ENCODE measurements at places on chromosomes 7 and 10. TPM values are rescaled to one million over a fixed set of nuclear protein-coding genes. Genes with fewer than 3 reads are reported as not detected.

PAPOLB gene
- not detected for total RNA-seq

- no peak overlapping the region for H3K27ac ChIP-seq
- H3K4me3 ChIP-seq, result no peak overlapping the region
- no peaks in the 10 kb centered on the region for H3K36me3 ChIP-seq
- no peaks in the 10 kb centered on the region for H3K27me3 ChIP-seq
- DNase-seq, result no peak
These were observed 188.3 kb downstream of the DGKB start for GRCh38 chr7:14714161-14714728.

DNA sequence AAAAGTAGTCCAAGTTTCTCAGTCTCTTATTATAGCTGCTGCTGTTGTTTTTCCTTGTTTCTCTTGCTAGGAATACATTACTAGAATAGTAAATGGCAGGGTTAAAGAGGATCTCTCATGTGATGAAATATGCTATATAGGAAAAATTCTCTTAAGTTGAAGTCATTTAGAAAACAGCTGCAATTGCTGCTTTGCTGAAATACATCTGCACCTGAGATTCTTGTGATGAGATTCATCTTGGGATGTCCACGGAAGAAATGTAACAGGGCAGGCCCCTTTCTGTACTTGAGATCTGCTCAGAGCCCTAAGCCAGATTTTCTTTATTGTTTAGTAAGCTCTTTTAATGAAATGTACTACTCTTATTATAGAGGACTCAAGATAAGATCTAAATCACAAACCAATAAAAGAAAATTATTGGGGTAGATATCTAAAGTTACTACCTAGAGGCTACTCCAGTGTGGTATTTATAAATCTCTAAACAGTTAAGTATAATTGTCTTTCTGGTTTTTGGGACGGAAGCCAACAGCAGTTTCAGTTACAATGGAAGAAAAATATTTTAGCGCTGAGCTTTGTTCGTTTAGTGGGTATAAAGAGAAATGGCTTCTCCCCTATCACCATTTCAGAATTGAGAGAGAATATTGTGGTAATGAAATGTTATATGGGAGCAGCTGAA, 701.5 kb downstream of the KCNMA1 start:
- H3K36me3 ChIP-seq, result no peaks in the 10 kb centered on the region
- H3K27ac ChIP-seq, result no peak overlapping the region
- no peak overlapping the region for H3K4me3 ChIP-seq
- no peaks in the 10 kb centered on the region for H3K4me1 ChIP-seq

LHFPL3 gene
- total RNA-seq, result not detected

DNA sequence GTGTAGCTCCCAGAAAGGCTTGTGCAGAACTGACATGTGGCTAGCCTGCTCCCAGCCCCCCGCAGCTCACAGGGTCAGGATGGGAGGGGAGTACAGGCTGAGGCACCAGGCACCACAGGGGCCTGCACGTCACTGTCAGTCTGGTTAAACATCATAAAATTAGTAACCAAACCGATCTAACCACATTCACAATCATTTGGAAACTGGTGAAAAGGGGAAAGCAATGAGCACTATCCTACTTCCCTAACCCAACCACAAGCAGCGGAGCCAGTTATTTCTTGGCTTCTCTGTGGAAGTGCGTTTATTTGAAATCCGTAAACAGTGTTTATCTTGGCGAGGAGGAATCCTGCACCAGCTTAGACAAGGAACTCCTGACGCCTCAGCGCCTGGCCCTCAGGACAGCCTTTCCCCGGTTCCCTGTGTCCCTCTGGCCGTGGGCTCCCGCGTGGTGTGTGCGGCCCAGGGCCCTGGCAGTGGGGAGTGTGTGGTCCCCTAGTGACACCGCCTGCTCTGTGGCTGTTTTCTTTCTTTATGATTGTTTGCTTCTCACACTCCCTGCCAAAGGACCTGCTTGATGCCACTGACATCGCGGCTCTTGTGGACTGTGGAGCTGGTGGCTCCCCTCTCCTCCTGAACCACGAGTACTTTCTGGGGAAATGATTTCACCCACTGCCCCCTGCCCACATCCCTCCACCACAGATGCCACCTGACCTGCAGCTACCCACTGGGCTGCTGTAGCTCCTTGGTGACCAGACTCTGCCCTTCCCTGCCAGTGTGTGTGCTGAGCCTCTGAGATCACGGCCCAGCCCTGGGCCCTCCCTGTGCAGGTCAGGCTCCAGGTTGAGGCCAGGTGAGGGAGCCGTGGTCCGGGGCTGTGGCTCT, 38.0 kb downstream of the INPP5A start:
- peaks cover 14% of the 10 kb centered on the region for H3K4me1 ChIP-seq
- H3K4me3 ChIP-seq, result no peak overlapping the region
- no peak overlapping the region for H3K27ac ChIP-seq
- no peak for DNase-seq
- no peaks in the 10 kb centered on the region for H3K27me3 ChIP-seq
- no peaks in the 10 kb centered on the region for H3K36me3 ChIP-seq

C10orf143 gene
- not detected for total RNA-seq

IQCE gene
- 24.4 TPM for total RNA-seq
